HFFc6 (cell line): ENCODE measurements at places on chromosomes 6 and 20. TPM values are rescaled to one million over a fixed set of nuclear protein-coding genes. Genes with fewer than 3 reads are reported as not detected.

GRCh38 chr6:84329516-84329915 lies 102.1 kb upstream of the CEP162 start:
- no peak overlapping the region for H3K27ac ChIP-seq
- H3K36me3 ChIP-seq = no peaks in the 10 kb centered on the region
- no peak overlapping the region for H3K4me3 ChIP-seq
- no peaks in the 10 kb centered on the region for H3K27me3 ChIP-seq
- no peak for DNase-seq

DNA sequence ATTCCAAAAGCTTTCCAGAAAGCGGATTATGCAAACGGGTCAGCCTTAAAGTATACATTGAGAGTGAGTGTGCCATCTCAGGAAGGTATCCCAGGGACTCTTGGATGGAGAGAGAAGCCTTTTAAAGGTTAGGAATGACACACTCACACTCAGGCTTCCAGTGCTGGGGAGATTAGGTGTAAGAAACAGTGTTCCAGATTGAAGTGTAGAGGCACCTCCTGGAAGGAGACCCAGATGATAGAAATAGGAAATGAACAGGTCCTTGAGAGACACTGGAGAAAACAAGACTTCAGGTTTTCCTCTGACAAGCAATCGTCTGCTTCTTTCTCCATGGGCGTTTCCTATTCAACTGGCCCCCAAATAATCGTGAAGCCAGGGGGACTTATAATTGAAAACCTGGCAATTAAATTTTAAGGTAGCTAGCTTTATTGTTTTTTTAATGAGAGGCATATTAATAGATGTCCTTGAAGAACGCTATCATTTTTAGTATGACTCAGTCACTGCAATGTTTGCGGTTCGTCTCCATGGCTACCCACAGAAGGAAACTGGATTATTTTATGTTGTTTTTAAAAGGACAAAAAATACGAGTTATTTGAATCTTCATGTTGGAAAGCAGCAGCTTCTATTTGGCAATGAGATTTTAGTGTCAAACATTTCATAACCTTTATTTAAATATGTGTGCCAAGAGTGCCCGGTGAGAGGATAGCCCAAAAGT lies 85.3 kb downstream of the TRMT6 start:
- peak overlapping the region; percentile 69 for H3K27ac ChIP-seq
- H3K36me3 ChIP-seq = no peaks in the 10 kb centered on the region
- peaks cover 2% of the 10 kb centered on the region for H3K27me3 ChIP-seq
- no peak overlapping the region for H3K4me3 ChIP-seq
- peak; percentile 50 for DNase-seq
- peaks cover 38% of the 10 kb centered on the region for H3K4me1 ChIP-seq

DNA sequence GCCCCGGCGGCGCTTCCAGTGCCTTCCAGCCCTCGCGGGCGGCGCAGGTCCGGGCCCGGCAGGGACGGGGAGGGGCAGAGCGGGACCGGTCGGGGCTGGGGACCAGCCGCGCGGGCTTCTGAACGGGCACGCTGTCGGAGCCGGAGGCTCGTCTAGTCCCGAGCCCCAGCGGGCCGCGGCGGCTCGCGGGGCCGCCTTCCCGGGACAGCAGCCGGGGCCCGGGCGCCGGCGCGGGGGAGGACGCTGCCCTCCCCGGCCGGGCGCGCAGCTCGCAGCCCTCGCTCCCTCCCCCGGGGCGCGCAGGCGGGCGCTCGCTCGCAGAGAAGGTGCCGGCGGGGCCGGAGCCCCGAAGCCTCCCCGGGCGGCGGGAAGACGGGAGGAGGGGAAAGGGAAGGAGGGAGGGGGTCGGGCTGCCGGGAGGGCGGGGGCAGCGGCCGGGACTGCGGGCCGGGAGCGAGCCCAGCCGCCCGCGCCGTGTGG lies 696 bp upstream of the SIRPA start:
- peak; percentile 44 for DNase-seq
- H3K4me3 ChIP-seq = peak overlapping the region; percentile 87
- H3K27me3 ChIP-seq = no peaks in the 10 kb centered on the region
- no peak overlapping the region for H3K27ac ChIP-seq

- H3K4me3 ChIP-seq = no peak within 1 kb of the TSS
- H3K4me1 ChIP-seq = no peaks in the 10 kb centered on the region
- no peak for DNase-seq
- no peaks in the 10 kb centered on the region for H3K36me3 ChIP-seq
Measured at GRCh38 chr6:49744259-49744658, at the start of gene CRISP3. TSS of gene CRISP3 (minus strand) at chr6:49744388. CDS start at chr6:49744367, 21 bp downstream.

DNA sequence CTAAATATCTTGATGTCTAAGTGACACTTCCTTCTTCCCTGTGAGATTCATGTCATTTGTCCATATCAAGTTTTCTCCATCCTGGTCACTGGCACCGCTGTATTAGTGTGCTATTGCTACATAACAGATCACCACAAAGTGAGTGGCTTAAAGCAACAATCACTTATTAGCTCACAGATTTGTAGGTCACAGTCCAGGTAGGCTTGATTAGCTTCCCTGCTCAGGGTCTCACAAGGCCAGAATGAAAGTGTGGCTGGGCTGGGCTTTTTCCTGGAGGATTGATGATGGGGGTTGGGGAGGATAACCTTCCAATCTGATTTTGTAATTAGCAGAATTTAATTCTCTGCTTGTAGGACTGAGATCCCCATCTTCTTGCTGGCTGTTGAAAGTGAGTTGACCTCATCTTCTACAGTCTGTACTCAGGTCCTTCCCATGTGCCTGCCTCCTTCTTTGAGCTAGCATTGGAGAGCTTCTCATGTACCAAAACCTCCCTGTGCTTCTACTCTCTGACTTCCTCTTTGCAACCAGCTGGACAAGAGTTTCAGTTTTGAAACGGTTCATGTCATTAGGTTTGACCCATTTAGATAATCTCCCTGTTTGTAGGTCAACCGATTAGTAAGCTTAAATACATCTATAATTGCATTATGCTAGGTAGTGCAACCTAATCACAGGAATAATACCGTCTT lies 152.4 kb upstream of the MAN1A1 start:
- H3K4me3 ChIP-seq = no peak overlapping the region
- no peaks in the 10 kb centered on the region for H3K36me3 ChIP-seq
- no peaks in the 10 kb centered on the region for H3K4me1 ChIP-seq
- no peak for DNase-seq

- H3K27me3 ChIP-seq = peaks cover 12% of the 10 kb centered on the region; the same call in 1 of the 2 replicates
- no peak overlapping the region for H3K4me3 ChIP-seq
- peaks cover 63% of the 10 kb centered on the region for H3K36me3 ChIP-seq
- H3K27ac ChIP-seq = no peak overlapping the region
- no peak for DNase-seq
Measured at GRCh38 chr6:75084872-75085381, 120.9 kb downstream of the COL12A1 start.

DNA sequence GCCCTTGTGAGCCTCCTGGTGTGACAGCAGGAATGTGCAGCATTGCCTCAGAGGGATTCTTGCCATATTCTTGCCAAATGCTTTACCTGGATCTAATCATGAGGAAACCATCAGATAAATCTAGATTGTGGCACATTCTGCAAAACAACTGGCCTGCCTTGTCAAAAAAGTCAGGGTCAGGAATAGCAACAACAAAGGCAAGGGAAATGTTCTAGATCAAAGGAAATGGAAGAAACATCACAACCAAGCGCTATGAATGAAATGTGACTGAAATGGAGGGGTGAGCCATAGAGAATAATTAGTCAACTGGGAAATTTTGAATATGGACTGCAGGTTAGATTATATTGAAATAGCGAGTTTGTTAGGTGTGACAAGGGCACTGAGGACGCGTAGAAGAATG lies 262.6 kb upstream of the CDYL start:
- peaks cover 11% of the 10 kb centered on the region for H3K27me3 ChIP-seq
- peaks cover 4% of the 10 kb centered on the region for H3K4me1 ChIP-seq
- no peak overlapping the region for H3K4me3 ChIP-seq
- H3K27ac ChIP-seq = no peak overlapping the region
- no peak for DNase-seq

- H3K27ac ChIP-seq = no peak overlapping the region
- H3K4me1 ChIP-seq = no peaks in the 10 kb centered on the region
- DNase-seq = no peak
- H3K4me3 ChIP-seq = no peak overlapping the region
Measured at GRCh38 chr20:63562461-63563224, 8.7 kb downstream of the FNDC11 start.

- H3K4me3 ChIP-seq = no peak overlapping the region
- no peaks in the 10 kb centered on the region; the same call in none of the 2 replicates for H3K27me3 ChIP-seq
- peaks cover 5% of the 10 kb centered on the region for H3K4me1 ChIP-seq
Measured at GRCh38 chr6:152356662-152357061, 280.5 kb downstream of the SYNE1 start.

DNA sequence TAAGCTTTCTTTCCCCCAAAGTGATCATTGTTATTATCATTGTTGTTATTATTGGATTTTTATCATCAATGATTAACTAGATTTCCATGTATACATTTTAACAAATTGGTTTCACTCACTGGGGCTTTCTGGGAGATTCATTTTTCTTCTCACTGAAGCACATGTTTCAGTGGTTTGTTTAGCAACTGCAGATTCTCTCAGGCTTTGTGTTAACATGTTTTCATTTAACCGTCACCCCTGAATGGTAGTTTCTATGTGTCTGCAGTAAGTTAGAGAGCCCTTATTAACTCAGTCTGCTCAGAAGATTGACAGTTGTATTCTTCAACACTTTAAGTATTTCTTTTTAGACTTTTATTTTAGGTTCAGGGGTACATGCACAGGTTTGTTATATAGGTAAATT lies 12.4 kb downstream of the ZKSCAN4 start:
- no peak for DNase-seq
- no peak overlapping the region for H3K4me3 ChIP-seq
- H3K4me1 ChIP-seq = no peaks in the 10 kb centered on the region
- H3K27me3 ChIP-seq = no peaks in the 10 kb centered on the region

GRCh38 chr6:131015630-131016263 lies 47.3 kb downstream of the EPB41L2 start:
- peaks cover 3% of the 10 kb centered on the region; the same call in 1 of the 2 replicates for H3K36me3 ChIP-seq
- H3K27me3 ChIP-seq = no peaks in the 10 kb centered on the region
- no peak overlapping the region for H3K4me3 ChIP-seq

- DNase-seq = no peak
- H3K4me3 ChIP-seq = no peak overlapping the region
- no peak overlapping the region for H3K27ac ChIP-seq
- peaks cover 7% of the 10 kb centered on the region for H3K36me3 ChIP-seq
Measured at GRCh38 chr6:34324738-34325444, 67.6 kb downstream of the NUDT3 start.

DNA sequence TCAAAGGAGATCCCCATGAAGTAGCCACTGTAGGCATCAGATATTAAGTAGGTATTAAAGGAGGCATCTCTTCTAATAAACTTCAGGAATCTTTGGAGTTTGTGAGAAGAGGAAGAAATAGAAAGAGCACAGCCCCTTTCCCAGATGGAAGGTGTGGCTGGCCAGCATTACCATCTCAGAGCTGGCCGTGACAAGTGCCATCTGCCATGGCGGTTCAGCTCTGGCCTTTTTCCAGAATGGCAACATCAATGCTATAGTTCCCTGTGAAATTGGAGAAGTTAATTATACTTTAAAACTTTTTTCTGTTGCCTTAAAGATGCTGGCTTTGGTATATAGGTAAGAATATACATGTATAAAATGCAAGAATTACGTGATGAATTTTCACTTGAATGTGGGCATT lies 51.9 kb upstream of the MCUR1 start:
- no peak for DNase-seq
- H3K4me1 ChIP-seq = no peaks in the 10 kb centered on the region
- no peaks in the 10 kb centered on the region for H3K36me3 ChIP-seq
- no peak overlapping the region for H3K27ac ChIP-seq
- peaks cover 7% of the 10 kb centered on the region; the same call in 1 of the 2 replicates for H3K27me3 ChIP-seq
- no peak overlapping the region for H3K4me3 ChIP-seq

GRCh38 chr6:150586850-150587359 lies 12.8 kb upstream of the PLEKHG1 start:
- no peaks in the 10 kb centered on the region for H3K4me1 ChIP-seq
- H3K36me3 ChIP-seq = no peaks in the 10 kb centered on the region
- H3K27ac ChIP-seq = no peak overlapping the region
- H3K4me3 ChIP-seq = no peak overlapping the region
- DNase-seq = no peak
- H3K27me3 ChIP-seq = peaks cover 4% of the 10 kb centered on the region

- peak overlapping the region; percentile 82; the same call in 1 of the 2 replicates for H3K4me3 ChIP-seq
- H3K4me1 ChIP-seq = peaks cover 57% of the 10 kb centered on the region
- H3K27ac ChIP-seq = peak overlapping the region; percentile 54
- no peaks in the 10 kb centered on the region for H3K27me3 ChIP-seq
Measured at GRCh38 chr6:16698997-16699868, 62.0 kb downstream of the ATXN1 start.

DNA sequence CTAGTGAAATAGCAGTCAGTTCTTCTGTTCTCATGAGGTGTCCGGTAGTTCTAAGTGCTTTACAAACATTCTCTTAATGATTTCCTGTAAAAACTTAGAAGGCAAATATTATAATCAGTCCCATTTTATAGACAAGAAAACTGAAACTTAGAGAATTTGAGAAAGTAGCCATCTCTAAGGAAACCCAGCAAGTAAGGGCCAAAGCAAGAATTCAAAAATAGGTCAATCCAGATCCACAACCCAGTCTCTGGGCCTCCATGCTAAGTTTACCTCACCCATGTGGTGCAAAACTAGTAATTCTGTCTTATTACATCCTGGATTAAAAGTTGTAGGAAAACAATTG lies 27.6 kb upstream of the ASXL1 start:
- no peak overlapping the region for H3K27ac ChIP-seq
- DNase-seq = no peak
- H3K36me3 ChIP-seq = peaks cover 14% of the 10 kb centered on the region
- H3K27me3 ChIP-seq = peaks cover 1% of the 10 kb centered on the region
- peaks cover 40% of the 10 kb centered on the region for H3K4me1 ChIP-seq
- no peak overlapping the region for H3K4me3 ChIP-seq

DNA sequence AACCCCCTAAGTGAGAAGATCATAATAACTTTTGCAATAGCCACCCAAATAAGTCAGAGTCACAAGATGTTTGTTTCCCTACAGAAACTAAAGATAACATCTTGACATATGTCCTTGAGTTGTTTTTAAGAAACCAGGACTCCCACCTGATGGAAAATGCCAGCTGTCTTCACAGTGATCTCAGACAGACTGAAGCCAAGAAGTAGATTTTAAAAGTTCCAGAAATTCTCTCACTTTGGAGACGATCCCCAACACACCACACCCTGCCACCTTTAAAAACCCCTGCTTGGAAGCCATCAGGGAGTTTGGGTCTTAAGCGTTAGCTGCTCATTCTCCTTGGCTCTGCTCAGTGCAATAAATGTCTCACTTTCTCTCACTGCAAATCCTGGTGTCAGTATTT lies 63.0 kb downstream of the GPR6 start:
- H3K36me3 ChIP-seq = no peaks in the 10 kb centered on the region
- H3K4me1 ChIP-seq = peaks cover 21% of the 10 kb centered on the region
- H3K27ac ChIP-seq = no peak overlapping the region
- no peaks in the 10 kb centered on the region for H3K27me3 ChIP-seq

GRCh38 chr6:15420959-15421438 lies 175.1 kb downstream of the JARID2 start:
- H3K27me3 ChIP-seq = no peaks in the 10 kb centered on the region; the same call in 1 of the 2 replicates
- no peak for DNase-seq
- peaks cover 32% of the 10 kb centered on the region for H3K36me3 ChIP-seq
- H3K4me3 ChIP-seq = no peak overlapping the region
- H3K27ac ChIP-seq = no peak overlapping the region

- H3K27me3 ChIP-seq = no peaks in the 10 kb centered on the region; the same call in 1 of the 2 replicates
- no peaks in the 10 kb centered on the region for H3K36me3 ChIP-seq
- no peak overlapping the region for H3K4me3 ChIP-seq
Measured at GRCh38 chr20:5136096-5136495, 9.3 kb downstream of the CDS2 start.

Gene CLIC5
- total RNA-seq = not detected in 3 replicates

Gene PNLDC1
- total RNA-seq = not detected in 3 replicates

Gene DCDC2
- not detected in 3 replicates for total RNA-seq

Gene CENPW
- total RNA-seq = 27.1 to 70.3 TPM (median 50.4 TPM) in 3 replicates

Gene DHX35
- total RNA-seq = 5.7 to 6.6 TPM (median 6.5 TPM) in 3 replicates

Gene SCRT2
- total RNA-seq = not detected in 3 replicates

Gene C6orf132
- 4.7 and 5.5 TPM in 2 replicates for total RNA-seq

Gene TCFL5
- 20.5 to 25.2 TPM (median 25.0 TPM) in 3 replicates for total RNA-seq

Gene PAX1
- total RNA-seq = not detected in 3 replicates

Gene FAM83D
- 13.1 to 30.0 TPM (median 26.4 TPM) in 3 replicates for total RNA-seq

Gene AKAP12
- total RNA-seq = 2.9 to 7.0 TPM (median 6.5 TPM) in 3 replicates
